Regular cardiac myocyte (primary cell): ENCODE measurements at places on chromosomes 1 and 21. TPM values are rescaled to one million over a fixed set of nuclear protein-coding genes. Genes with fewer than 3 reads are reported as not detected.

Gene CR2
- not detected in 2 replicates for total RNA-seq

Gene FMO5
- total RNA-seq = 0.19 and 2.5 TPM in 2 replicates

Gene ZNF683
- total RNA-seq = not detected in 2 replicates

Gene LMOD1
- total RNA-seq = 3.1 and 25.7 TPM in 2 replicates

Gene S100A5
- total RNA-seq = not detected in 2 replicates

Gene C1orf87
- total RNA-seq = not detected in 2 replicates

Gene DIO1
- total RNA-seq = not detected in 2 replicates

Gene MMEL1
- total RNA-seq = under 0.01 TPM in 1 of 2 replicates, not detected in the other

Gene SOAT1
- total RNA-seq = 23.8 and 26.2 TPM in 2 replicates

Gene TACSTD2
- 0.19 and 0.56 TPM in 2 replicates for total RNA-seq

Gene LRRC38
- 0.28 and 0.77 TPM in 2 replicates for total RNA-seq

Gene MSTO1
- total RNA-seq = 18.0 and 23.4 TPM in 2 replicates

Gene HPDL
- total RNA-seq = 0.56 and 3.1 TPM in 2 replicates

Gene TRPM2
- total RNA-seq = 0.28 TPM in 1 of 2 replicates, not detected in the other

Gene ATP6V1G3
- total RNA-seq = not detected in 2 replicates

Gene LAMB3
- 3.5 and 11.3 TPM in 2 replicates for total RNA-seq

Gene SLFNL1
- total RNA-seq = under 0.01 and 0.28 TPM in 2 replicates

Gene ZNF695
- total RNA-seq = 0.56 and 3.3 TPM in 2 replicates

Gene BEST4
- under 0.01 and 0.28 TPM in 2 replicates for total RNA-seq

Gene LRRC39
- total RNA-seq = 0.38 and 1.4 TPM in 2 replicates

Gene HSD3B2
- not detected in 2 replicates for total RNA-seq

Gene DYNLT5
- total RNA-seq = 2.5 and 3.8 TPM in 2 replicates

Gene KIF2C
- 4.8 and 47.9 TPM in 2 replicates for total RNA-seq

Gene LY9
- not detected in 2 replicates for total RNA-seq

Gene OSCP1
- total RNA-seq = 7.1 and 14.7 TPM in 2 replicates

Gene PLA2G5
- total RNA-seq = 0.56 TPM in 1 of 2 replicates, not detected in the other

Gene CCDC17
- total RNA-seq = 0.58 and 0.85 TPM in 2 replicates

Gene OR2M3
- total RNA-seq = not detected in 2 replicates

Gene FAM72B
- total RNA-seq = 0.28 and 6.1 TPM in 2 replicates

Gene SPRR2G
- total RNA-seq = not detected in 2 replicates

Gene FYB2
- not detected in 2 replicates for total RNA-seq

Gene SLC35F3
- total RNA-seq = not detected in 2 replicates

Gene ABCG1
- 2.3 and 5.2 TPM in 2 replicates for total RNA-seq

Gene ACTL8
- total RNA-seq = 0.19 TPM in 1 of 2 replicates, not detected in the other

Gene ZFP69B
- 2.8 and 4.2 TPM in 2 replicates for total RNA-seq

Gene TAF5L
- total RNA-seq = 11.0 and 21.7 TPM in 2 replicates

Gene MTARC1
- total RNA-seq = 1.2 and 4.8 TPM in 2 replicates

Gene UBXN10
- under 0.01 and 0.28 TPM in 2 replicates for total RNA-seq

Gene SH2D2A
- total RNA-seq = 0.28 and 1.2 TPM in 2 replicates

Gene GJA4
- total RNA-seq = 0.58 and 0.85 TPM in 2 replicates

Gene PSRC1
- total RNA-seq = 3.4 and 15.9 TPM in 2 replicates

Gene RYR2
- total RNA-seq = under 0.01 TPM in 1 of 2 replicates, not detected in the other

Gene TTF2
- total RNA-seq = 17.8 and 18.2 TPM in 2 replicates

Gene C1orf185
- not detected in 2 replicates for total RNA-seq

Gene SLAMF9
- 0.28 TPM in 1 of 2 replicates, not detected in the other for total RNA-seq
